ENCODE measurements at places on chromosomes 7 and 10.

DNA sequence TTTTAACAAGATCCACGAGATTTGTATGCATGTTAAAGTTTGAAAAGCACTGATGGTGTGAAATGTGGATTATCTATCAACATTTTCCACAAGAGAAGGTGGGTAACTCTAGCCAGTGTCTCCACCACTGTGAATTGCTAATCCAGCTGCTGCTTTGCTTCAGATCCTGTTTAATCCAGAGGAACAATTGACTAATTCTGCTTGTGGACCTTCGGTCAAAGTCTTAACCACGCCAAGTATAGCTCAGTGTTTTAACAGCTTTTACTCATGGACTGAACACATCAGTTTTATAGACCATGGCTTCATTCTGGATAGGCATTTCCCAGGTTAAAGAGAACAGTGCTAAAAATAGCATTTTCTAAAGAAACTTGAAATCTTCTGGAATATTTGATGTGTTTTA, 23.5 kb downstream of the ADK start:
- DNase-seq: no peak

- DNase-seq: peak; percentile 66
These were observed 34.9 kb downstream of the TAX1BP1 start for GRCh38 chr7:27774717-27775328.

- no peak for DNase-seq
These were observed 44.9 kb downstream of the AKR1B15 start for GRCh38 chr7:134593530-134594392.

DNA sequence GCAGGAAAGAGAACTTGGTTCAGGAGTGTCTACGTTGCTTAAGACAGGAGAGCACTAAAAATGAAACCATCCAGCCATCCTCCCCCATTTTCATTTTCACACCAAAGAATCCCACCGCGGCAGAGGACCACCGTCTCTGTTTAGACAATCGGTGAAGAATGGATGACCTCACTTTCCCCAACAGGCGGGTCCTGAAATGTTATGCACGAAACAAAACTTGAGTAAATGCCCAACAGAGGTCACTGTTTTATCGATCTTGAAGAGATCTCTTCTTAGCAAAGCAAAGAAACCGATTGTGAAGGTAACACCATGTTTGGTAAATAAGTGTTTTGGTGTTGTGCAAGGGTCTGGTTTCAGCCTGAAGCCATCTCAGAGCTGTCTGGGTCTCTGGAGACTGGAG, 1.4 kb upstream of the IL6 start:
- peak; percentile 81 for DNase-seq

GRCh38 chr7:21617916-21618390, 75.1 kb downstream of the DNAH11 start:
- DNase-seq: no peak

GRCh38 chr7:1055956-1056784, 11.8 kb downstream of the GPR146 start:
- peak; percentile 55 for DNase-seq

DNA sequence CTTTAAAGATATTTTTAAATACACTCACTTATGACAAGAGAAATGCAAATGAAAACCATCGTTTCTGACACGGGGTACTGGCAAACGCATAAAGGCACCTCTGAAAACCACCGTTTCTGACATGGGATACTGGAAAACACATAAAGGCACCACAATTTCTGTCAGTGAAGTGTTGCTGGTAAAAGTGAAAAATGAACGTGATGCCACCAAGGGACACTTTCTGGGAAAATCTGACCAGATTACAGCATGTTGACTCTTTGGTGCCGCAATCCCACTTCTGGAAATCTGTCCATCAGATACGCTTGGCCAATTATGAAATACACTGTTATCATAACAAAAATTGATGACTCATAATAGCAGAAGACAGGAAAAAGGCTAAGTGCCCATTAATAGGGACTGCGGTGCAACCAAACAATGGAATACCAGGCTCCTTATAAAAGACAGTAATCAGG, 131.7 kb downstream of the ZMYND11 start:
- DNase-seq: no peak

DNA sequence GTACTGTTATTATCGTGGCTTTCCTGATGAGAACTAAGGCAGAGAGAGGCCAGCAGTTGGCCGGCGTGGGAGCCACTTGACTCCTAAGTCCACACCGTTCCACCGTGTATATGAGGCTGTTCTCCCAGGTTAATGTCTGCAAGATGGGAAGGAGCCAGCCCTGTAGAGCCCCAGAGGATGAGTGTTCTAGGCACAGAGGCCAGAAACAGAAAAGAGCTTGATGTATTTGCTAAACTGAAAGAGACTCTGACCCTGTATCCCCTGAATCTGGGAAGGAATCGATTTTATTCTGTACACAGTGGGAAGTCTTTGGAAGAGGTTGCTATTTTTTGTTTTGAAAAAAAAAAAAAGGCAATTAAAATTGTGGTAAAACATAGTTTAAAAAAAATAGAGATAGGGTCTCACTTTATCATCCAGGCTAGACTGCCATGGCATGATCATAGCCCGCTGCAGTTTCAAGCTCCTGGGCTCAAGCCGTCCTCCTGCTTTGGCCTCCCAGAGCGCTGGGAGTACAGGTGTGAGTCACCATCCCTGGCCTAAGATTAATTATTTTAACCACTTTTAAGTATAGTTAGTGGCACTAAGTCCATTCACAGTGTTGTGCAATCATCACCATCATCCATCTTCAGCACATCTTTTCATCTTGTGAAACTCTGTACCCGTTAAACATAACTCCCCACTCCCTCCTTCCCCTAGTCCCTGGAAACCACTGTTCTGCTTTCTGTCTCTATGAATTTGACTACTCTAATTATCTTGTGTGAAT, 348.8 kb downstream of the SDK1 start:
- DNase-seq: no peak

- DNase-seq: no peak
These were observed 32.0 kb downstream of the GBX1 start for GRCh38 chr7:151135525-151135845.
